Fibroblast of skin of abdomen (primary cell): ENCODE measurements at places on chromosomes 11 and 22.

GRCh38 chr11:2837651-2838050, 47.9 kb downstream of the CDKN1C start:
- DNase-seq = no peak

- no peak for DNase-seq
Observed at GRCh38 chr11:788953-789940, 643 bp downstream of the CEND1 start.

DNA sequence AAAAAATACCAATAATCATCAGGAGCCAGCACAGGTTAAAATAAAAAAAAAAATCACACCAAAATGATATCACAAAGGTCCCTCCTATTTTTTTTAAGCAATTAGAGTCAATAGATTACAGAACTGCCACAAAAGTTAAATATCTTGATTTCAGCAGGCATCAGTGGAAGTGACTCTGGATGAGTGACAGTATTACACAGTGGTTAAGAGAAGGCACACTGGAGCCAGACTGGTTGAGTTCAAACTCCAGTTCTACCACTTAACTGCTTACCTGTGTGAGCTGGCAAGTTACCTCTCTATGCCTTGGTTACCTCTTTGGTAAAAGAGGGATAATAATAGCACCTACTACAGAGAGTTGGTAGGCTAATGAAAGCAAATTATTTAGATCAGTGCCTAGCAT, 148.5 kb downstream of the ATG16L2 start:
- no peak for DNase-seq

DNA sequence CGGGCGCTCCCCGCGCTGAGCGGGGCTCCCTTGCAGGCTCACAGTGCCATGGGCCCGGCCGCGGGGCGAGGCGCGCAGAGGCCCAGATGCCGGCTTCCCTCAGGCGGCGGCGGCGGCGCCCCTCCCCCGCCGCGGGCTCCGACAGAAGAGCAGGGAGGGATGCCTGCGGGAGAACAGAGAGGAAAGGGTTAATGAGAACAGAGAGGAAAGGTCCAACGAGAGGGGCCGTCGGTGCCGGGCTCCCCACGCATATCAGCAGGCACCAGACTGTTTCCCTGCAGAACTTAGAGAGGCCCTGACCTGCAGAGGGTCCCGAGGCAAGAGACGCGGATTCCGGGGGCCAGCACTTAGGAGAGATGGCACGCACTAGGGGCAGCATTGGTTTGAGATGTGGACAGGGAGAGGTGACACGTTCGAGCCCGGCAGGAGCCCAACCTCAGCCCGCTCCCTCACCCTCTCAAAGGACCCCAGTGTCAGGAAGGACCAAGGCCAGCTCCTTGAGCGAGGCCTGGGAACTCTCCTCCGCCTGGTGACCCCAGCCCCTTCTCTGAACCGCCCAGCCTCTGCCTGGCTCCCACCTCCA, 9.1 kb downstream of the NRXN2 start:
- no peak for DNase-seq

DNA sequence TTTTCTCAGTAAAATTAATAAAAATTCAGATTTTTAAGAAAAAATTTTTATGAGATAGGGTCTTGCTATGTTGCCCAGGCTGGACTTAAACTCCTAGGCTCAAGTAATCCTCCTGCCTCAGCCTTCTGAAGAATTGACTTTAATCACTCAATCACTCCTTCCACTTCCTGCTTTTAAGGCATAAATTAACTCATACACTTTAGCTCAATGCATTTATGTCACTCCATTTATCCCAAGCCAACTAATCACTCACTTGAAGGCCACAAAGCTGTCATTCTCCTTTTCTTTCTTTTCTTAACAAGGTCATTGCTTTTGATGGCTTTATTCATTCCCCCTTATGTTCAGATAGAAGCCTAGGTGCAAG, 877 bp downstream of the ALG9 start:
- no peak for DNase-seq

DNA sequence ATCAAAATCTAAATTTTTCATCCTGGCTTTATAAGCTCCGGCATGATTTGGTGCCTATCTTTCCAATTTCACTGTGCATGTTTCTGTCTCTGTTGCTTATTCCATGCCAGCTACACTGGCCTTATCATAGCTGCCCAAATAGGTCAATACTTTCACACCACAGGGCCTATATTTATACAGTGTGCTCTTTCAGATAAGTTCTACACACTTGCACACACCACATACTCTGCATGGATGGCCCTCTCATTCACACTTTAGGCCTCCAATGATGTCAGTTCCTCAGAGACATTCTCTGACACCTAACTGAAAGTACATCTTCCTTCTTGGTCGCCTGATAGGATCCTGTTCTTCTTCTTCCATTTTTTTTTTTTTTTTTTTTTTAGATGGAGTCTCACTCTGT, 7.0 kb downstream of the ALG8 start:
- DNase-seq = no peak

DNA sequence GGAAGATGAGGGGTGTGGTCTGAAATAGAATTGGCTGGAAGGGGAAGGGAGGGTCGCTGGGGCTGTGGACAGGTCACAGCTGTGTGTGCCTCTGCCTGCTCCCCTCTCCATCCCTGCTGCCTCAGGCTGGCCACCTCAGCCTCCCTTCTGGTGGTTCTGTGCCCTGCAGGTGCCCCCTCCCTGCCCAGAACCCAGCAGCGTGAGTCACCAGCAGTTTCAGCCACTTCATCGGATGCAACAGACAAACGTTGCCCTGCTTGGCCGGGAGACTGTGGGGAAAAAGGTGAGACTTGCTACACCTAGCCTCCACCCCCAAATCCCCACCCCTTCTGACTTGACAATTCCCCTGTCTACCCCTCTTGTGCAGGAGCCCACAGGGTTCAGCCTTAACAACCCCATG, 21.8 kb upstream of the LRRC10B start:
- no peak for DNase-seq

- no peak for DNase-seq
Observed at GRCh38 chr11:129723146-129723760, 92.4 kb upstream of the TMEM45B start.

DNA sequence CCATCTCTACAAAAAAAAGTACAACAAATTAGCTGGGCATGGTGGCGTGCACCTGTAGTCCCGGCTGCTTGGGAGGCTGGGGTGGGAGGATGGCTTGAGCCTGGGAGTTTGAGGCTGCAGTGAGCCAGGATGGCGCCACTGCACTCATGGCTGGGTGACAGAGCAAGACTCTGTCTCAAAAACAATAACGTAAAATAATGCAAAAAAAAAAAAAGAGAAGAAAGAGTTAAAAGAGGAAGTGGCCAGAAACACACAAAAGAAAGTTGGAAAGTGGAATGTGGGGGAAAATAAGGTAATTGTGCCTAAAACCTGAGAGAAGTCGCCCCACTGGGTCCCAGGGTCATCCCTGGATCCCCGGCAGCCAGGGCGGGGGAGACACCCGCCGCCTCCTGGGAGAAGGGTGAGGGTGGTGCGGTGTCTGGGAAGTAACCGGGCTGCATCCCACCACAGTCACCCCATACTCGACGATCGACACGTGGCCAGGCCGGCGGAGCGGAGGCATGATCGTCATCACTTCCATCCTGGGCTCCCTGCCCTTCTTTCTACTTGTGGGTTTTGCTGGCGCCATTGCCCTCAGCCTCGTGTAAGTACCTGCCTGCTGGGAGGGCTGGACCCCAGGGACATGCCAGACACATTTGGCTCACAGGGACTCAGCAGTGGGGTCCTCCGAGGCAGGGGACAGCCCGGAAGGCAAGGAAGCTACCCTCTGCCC, 8.1 kb downstream of the UPK3A start:
- no peak for DNase-seq

DNA sequence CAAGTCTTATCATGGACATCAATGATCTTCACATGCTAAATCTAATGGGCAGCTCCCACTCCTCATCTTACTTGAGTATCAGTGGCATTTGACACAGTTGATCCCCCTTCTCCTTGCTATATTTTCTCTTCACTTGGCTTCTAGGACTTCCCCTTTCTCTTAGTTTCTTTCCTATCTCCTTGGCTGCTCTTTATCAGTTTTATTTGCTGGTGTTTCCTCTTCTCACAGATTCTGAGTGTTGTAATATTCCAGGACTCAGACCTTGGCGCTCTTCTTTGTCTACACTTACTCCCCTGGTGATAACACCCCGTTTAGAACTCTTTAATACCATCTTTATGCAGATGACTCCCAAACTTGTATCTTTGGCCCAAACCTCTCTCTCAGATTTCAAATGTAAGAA, 33.9 kb upstream of the RASSF10 start:
- no peak for DNase-seq

- DNase-seq = peak; percentile 65
Observed at GRCh38 chr22:35894937-35895708, 133.5 kb downstream of the RBFOX2 start.

DNA sequence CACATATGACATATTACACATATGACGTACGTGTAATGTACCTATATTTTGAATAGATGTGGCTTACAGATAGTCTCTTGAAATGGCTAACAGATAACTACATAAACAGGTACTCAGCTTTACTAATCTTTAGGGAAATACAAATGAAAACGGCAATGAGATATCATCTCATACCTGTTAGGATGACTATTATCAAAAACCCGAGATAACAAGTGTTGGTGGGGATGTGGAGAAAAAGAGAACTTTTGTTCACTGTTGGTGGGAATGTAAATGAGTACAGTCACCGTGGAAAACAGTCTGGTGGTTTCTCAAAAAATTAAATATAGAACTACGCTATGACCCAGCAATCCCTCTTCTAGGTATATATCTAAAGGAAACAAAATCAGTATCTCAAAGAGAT, 247.6 kb downstream of the ETS1 start:
- DNase-seq = no peak

GRCh38 chr11:69463181-69463994, 18.1 kb upstream of the LINC01488 start:
- DNase-seq = peak; percentile 75

- no peak for DNase-seq
Observed at GRCh38 chr11:10797531-10797930, 11.2 kb downstream of the EIF4G2 start.

DNA sequence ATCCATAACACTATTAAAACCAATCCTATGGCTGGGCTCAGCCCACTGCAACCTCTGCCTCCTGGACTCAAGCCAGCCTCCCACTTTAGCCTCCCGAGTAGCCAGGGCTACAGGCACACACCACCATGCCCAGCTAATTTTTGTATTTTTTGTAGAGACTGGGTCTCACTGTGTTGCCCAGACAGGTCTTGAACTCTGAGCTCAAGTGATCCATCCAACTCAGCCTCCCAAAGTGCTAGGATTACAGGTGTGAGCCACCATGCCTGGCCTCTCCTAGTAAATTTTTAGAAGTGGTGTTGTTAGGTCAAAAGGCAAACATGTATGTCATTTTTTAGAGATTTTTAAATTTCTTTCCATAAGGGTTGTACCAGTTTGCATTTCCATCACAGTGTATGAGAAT, 14.2 kb downstream of the F2 start:
- DNase-seq = no peak

- DNase-seq = no peak
Observed at GRCh38 chr11:128645968-128646367, 47.9 kb upstream of the FLI1 start.

DNA sequence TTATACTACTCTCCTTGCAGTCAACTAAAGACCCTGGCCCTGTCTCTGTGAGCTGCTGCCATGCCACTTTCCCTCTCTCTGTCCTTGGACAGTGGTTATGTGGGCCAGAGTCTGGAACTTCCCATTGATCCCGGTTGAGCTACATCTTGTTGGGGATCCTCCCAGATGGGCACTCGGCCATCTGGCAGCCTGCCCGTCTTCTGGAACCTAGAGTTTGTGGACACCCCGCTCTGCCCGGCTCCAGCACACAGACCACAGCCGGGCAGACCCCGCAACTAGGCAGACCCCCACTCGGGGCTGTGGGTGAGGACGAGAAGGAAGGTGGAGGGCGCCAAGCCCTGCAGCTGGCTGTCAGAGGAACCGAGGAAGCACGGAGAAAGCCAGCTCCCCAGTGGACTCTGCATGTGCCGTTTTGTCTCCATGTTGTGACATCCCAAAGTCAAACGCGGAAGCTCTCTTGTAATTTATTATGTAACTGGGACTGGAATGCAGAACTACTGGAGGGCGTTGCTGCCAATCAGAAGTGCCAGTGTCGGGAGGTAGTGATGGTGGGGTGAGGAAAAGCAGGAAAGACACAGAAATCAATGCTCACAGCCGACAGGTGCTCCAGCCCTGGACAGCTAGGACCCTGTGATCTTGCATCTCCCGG, 207.7 kb downstream of the CEP164 start:
- DNase-seq = no peak

- DNase-seq = no peak
Observed at GRCh38 chr11:12192794-12193514, 82.6 kb downstream of the MICAL2 start.

- DNase-seq = no peak
Observed at GRCh38 chr22:29109822-29110221, 37.0 kb downstream of the KREMEN1 start.

GRCh38 chr22:17265649-17266248, 46.5 kb upstream of the ADA2 start:
- DNase-seq = no peak

DNA sequence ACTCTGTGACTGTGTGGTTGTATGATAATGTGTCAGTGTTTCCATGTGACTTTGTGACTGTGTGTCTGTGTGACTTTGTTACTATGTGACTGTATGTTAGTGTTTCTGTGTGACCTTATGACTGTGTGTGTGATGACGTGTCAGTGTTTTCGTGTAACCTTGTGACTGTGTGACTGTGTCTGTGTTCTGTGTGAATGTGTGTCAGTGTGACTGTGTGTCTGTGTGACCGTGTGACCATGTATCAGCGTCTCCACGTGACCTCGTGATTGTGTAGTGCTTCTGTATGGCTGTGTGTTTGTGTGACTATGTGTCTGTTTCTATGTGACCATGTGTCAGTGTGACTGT, 9.5 kb upstream of the PKNOX2 start:
- no peak for DNase-seq

DNA sequence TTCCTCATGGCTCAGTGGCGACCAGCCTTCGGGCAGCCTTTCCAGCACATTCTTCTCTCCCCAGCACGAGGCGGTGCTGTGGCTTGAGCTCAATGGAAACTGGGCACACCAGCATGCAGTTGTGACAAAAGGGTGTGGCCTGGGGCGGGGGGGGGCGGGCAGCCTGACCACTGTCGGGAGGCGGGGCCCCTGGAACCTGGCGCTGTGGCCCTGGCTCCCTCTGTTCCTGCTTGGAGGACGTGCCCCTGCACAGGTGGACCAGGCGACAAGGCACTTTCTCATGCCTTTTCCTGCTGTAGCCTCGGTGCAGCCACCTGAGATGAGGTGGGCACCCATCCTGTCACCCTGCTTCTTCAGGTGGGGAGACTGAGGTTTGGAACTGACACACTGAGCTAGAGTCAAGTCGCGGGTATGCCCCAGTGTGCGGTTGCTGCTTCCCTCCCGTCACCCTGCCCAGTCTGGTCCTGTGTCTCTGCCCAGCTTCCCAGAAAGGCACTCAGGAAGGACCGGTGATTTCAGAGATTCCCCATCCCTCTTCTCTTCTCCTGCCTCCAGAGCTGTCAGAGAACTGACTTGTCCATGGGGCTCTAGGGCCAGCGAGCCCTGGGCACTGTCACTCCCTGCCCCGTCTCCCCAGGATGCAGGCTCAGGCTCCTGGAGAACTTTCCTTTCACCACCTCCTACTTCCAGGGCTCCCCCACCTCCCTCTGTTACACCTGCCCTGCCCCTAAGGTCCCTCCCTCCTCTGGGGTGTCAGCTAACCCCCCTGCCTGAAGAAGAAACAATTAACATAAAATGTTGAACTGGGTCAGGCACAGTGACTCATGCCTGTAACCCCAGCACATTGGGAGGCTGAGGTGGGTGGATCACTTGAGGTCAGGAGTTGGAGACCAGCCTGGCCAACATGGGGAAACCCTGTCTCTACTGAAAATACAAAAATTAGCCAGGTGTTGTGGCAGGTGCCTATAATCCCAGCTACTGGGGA, 9.9 kb downstream of the B3GAT1 start:
- no peak for DNase-seq

- DNase-seq = no peak
Observed at GRCh38 chr11:7031471-7031871, 11.2 kb downstream of the NLRP14 start.
